ENCODE measurements at places on chromosomes 13 and 19.

- no peak for DNase-seq
Measured at GRCh38 chr19:40625406-40626120, 24.4 kb downstream of the LTBP4 start.

GRCh38 chr19:10816691-10817090 is 19.3 kb downstream of the TMED1 start:
- DNase-seq, result no peak

DNA sequence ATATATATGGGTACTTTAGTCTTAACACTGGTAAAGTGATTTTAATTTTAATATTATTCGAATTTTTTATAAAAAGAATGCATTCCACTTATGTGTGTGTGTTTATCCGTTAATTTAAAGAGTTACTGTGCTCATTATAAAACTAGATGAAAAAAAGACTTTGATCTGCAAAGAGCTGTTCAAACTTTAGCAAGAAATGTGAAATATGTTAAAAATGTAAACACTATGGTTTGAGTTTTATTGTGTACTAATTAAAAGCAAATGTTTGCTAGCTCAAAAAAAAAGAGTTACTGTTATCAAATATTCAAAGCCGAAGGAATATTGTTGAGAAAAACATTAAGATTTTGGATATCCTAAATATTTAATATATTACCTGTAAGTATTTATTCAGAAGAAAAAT is 34.5 kb downstream of the UFM1 start:
- DNase-seq, result no peak

DNA sequence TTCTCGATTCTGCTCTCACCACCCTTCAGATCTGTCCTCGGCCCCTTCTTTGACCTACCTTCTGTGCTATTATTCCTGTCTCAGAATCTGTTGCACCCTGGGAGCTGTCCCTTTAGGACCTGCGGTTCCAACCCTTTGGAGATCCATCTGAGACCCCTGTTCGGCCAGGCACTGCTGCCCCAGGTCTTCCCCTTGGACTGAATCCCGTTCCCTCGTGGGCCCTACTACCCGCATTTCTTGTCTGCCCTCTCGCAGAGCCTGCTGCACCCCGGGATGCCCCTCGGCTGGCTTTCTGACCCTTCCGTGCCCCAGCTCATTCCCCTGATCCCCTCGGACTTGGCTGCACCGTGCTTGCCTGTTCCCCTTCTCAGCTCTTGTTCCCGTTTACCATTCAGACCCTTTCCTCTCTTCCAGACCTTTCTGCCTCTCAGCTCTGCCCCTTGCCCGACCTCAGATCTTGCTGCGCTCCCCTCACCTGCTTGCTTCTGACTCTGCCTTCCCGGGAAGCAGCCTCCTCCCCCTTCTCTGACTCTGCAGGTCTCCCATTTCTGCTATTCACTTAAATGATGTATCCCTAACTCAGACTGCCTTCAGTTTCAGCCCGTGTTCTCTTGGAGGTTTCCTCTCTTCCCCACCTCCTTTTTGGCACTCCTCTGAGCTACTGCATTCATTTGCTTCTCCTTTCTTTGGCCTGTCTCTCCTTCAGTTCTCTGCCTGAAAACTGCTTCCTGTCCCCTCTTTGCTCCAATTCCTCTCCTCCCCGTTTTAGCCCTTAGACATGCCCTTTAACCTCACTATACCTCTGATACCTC is 1.1 kb downstream of the ARHGAP35 start:
- DNase-seq, result no peak

DNA sequence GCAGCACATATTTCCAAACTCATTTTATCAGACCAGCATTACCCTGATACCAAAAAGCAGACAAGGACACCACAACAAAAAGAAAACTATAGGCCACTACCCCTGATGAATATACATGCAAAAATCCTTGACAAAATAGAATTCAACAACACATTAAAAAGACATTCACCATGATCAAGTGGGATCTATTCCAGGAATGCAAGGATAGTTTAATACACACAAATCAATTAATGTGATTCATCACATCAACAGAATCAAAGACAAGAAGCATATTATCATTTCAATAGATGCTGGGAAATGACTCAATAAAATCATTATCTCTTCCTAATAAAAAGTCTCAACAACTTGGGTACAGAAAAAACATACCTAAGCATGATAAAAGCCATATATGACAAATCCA is 11.2 kb downstream of the ZNF347 start:
- DNase-seq, result no peak

DNA sequence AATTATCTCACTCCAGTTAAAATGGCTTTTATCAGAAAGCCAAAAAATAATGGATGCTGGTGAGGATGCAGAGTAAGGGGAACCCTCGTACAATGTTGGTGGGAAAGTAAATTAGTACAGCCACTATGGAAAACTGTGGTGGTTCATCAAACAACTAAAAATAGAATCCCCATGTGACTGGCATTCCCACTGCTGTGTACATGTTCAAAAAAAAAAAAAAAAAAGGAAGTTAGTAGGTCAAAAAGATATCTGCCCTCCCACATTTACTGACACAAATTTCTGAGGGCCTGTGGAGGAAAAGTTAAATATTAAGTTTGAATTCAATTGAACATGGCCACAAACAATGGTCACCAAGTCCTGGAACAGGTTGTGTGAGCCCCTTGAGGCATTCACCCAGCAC is 9.8 kb upstream of the ZSCAN5A start:
- no peak for DNase-seq

- DNase-seq, result no peak
Measured at GRCh38 chr13:50511877-50512341, 331.6 kb downstream of the DLEU7 start.

- DNase-seq, result no peak
Measured at GRCh38 chr13:69565334-69565733, 542.3 kb upstream of the ATXN8OS start.

- DNase-seq, result no peak
Measured at GRCh38 chr19:13195678-13196077, 45.5 kb downstream of the IER2 start.

GRCh38 chr19:21352830-21353229 is 6.0 kb upstream of the ZNF738 start:
- DNase-seq, result no peak

DNA sequence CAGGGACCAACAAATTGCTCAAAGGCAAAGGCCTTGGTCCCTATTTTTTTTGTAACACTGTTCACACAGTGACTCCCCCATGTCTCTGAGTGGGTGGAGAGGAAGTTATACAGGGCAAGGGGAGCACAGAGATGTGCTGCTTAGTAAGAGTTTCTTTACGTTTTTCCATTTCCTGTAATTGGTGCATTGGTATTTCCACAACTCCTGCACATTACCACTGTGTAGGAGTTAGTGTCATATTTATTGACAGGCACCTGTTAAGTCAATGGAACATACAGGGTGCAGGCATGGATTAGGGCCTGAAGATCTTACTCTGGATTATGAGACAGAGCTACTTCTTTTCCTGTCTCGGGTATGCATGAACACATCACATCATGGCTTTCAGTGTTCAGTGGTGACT is 45.2 kb downstream of the SOX21 start:
- DNase-seq, result no peak

DNA sequence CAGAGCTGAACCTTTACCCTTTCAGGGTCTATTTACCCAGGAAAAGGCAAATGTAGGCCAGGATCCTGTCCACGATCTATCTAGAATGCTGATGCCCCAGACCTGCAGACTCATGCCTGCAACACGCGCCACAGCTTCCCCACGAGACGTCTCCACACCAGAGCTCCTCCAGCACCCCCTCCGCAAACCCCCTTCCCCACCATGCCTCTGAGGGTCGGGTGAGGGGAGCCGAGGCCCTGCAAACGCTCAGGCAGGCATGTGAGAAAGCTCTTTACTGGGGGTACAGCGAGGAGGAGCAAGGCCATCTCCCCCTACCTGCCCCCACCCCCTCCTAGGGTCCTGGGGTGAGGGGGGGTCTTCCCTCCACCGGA is 8.9 kb downstream of the DYRK1B start:
- DNase-seq, result no peak

GRCh38 chr19:4051175-4052101 is 15.3 kb downstream of the ZBTB7A start:
- DNase-seq, result no peak

- DNase-seq, result no peak
Measured at GRCh38 chr13:107450931-107451330, 764.4 kb downstream of the LIG4 start.

DNA sequence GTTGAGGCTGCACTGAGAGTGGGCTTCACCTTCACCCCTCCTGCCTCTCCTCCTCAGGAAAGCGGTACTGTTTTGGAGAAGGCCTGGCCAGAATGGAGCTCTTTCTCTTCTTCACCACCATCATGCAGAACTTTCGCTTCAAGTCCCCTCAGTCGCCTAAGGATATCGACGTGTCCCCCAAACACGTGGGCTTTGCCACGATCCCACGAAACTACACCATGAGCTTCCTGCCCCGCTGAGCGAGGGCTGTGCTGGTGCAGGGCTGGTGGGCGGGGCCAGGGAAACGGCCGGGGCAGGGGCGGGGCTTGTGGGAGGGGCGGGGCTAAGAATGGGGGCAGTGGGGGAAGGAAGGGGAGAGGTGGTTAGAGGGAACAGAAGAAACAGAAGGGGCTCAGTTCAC is 7.5 kb downstream of the CYP2A13 start:
- DNase-seq, result no peak
